Stimulated activated CD4-positive, alpha-beta T cell treated with anti-CD3 and anti-CD28 coated beads, Interleukin-12 subunit alpha, Interleukin-12 subunit beta, amount 100 ng/mL, for 4 hours (primary cell): ENCODE measurements at places on chromosomes 7 and 10.

- DNase-seq, result peak; percentile 74
Observed at GRCh38 chr10:95183271-95184230, 10.5 kb upstream of the ACSM6 start.

- DNase-seq, result no peak
Observed at GRCh38 chr7:109213081-109213480, 643.4 kb downstream of the DNAJB9 start.

GRCh38 chr10:72309290-72310240 is 35.8 kb downstream of the DDIT4 start:
- DNase-seq, result no peak

DNA sequence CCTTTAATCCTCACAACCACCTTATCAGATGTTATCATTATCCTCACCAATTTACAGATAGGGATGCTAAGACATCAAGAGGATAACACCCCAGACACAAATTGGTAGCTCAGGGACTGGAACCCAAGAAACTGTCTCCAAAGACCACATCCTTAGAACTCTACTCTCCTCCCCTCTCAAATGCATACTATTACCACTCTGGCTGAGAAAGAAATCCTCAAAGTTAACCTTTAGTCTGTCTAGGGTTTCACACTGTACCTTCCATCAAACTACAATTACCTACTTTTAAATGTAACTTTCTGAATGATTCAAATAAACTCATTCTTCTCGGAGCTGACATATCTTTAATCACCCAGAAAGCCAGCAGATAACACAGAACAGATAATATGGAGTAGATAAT is 6.6 kb downstream of the EZH2 start:
- no peak for DNase-seq

DNA sequence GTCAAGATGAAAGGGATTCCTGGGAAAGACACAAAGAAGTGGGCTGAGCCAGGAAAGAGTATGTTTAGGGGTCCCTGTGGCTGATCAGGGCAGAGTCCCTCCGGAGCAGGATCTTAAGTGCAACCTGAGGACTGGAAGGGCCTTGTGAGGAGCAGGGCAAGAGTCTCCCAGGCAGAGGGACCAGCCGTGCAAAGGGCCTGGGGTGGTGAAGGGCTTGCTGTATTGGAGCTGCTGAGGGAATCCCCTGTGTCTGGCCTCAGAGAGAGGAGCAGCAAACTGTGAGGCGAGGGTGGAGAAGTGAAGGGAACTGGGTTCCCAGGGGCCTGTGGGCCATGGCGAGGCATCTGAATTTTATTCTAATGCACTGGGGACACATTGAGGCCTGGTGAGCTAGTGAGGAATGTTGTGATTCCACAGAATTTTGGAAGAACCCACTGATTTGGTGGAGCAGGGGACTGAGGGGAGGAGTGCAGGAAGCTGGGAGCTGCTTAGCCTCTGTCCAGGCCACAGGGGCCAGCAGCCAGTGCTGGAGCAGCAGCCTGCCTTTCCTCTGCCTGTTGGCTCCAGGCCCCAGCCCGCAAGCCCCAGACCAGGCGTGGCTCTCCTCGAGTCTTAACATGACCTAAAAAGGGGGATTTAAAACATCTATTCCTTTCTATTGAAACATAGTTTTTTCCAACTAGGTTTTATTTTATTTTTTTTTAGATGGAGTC is 138.4 kb upstream of the IGFBP3 start:
- no peak for DNase-seq

- DNase-seq, result no peak
Observed at GRCh38 chr7:129122078-129122750, 22.3 kb upstream of the TSPAN33 start.

GRCh38 chr10:20233423-20233822 is 417.2 kb downstream of the PLXDC2 start:
- no peak for DNase-seq

- DNase-seq, result no peak
Observed at GRCh38 chr10:69107176-69107490, 16.8 kb upstream of the VPS26A start.

DNA sequence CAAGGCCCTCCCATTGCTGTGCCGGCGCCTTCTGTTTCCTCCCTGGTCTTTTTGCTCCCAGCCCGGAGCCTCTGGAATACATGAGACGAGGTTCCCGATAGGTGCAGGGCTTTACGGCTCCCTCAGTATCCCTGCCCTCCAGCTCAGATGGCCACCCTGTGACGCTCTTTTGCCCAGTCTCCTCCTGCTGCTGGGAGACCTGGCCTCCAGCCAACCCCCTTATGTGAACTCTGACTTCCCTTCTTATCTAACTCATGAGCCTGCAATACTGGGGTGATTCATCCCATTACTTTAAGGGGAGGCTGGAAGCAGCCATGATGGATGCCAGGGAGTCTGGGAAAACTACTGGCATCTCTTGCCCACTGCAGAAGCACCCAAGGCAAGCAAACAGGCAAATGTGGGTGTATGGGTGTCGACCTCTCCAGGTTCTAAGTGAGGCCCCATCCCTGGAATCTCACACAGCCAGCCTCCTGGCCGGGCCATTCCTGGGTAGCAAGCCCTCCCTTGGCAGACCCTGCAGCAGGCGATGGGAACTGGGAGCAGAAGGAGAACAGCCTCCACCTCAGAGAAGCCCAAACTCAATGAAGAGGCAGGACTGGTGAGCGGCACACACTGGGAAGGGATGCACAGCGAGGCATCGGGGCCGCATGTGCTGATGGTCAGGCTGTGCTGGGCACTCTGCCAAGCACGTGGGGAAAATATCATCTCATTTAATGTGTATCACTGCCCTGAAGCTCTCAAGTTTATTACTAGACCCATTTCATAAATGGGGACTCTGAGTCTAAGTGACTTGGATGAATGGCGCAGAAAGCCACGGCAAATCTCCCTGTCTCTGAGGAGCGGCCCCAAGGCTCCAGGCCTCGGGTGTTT is 97.5 kb downstream of the FAM53B start:
- DNase-seq, result no peak

GRCh38 chr7:17556247-17556956 is 257.9 kb downstream of the AHR start:
- no peak for DNase-seq

GRCh38 chr7:48251766-48252165 is 80.5 kb downstream of the ABCA13 start:
- no peak for DNase-seq

DNA sequence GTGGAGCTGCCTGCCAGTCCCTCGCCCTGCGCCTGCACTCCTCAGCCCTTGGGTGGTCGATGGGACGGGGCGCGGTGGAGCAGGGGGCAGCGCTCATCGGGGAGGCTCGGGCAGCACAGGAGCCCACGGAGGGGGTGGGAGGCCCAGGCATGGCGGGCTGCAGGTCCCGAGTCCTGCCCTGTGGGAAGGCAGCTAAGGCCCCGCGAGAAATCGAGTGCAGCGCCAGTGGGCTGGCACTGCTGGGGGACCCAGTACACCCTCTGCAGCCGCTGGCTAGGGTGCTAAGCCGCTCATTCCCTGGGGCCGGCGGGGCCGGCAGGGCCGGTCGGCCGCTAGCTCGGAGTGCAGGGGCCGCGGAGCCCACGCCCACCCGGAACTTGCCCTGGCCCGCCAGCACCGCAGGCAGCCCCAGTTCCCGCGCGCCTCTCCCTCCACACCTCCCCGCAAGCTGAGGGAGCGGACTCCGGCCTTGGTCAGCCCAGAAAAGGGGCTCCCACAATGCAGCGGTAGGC is 565.9 kb upstream of the NRG3 start:
- no peak for DNase-seq

DNA sequence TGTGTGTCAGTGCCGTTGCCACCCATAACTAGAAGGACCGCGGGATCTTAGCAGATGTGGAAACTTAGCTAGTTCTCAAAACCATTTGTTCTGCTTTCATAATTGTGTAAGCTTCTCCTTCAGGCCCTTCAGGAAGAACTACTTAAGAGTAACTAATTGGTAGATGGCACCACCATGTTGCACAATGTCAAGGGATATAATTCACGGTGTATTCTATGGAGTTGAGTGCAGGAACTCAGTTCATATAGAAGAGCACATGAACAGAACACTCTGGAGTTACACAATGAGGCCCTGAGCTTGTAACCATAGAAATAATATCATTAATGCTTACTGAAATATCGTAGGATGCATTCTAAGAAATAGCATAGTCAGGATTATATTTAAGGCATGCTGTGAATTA is 126.5 kb upstream of the GAD2 start:
- no peak for DNase-seq

GRCh38 chr10:29212597-29212996 is 76.3 kb upstream of the LYZL1 start:
- DNase-seq, result no peak

GRCh38 chr10:102643336-102644065 is 778 bp upstream of the TRIM8 start:
- DNase-seq, result peak; percentile 50

DNA sequence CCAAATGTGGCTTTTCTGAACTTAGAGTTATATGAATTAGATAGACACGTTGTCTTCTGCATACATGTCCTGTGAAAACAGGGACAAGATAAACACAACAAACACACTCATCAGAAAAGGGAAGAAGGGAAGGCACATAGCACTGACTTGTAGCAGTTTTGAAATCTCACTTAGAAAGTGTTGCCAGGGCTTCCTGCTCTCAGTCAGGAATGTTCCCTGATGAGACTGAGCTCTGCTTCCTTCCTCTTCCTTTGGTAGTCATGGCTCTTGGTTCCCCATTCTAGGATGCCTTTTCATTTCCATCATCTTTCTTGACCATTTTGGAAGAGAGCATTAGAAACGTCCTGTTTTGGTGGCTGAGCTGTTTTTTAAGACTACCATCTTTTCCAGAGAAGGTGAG is 233.8 kb upstream of the LYZL1 start:
- no peak for DNase-seq

DNA sequence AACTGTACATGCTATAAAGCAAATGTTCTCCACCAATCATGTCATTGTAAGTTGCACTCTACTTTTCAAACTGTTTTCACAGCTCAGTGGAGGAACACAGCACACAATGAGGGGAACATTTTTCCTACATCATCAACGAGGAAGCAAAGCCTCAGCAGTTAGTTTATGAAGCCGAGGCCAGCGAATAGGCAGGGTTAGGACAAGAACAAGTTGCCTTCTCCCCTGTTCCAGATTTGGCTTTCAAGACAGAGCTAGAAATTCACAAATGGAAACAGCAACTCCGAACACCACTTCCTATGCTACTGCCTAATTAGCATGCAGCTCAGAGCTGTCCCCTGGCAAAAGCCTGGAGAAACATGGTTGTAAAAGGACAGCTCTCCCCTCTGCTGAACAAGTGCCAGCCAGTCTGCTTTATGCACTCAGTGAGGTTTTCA is 19.8 kb downstream of the ITGB8 start:
- DNase-seq, result no peak

DNA sequence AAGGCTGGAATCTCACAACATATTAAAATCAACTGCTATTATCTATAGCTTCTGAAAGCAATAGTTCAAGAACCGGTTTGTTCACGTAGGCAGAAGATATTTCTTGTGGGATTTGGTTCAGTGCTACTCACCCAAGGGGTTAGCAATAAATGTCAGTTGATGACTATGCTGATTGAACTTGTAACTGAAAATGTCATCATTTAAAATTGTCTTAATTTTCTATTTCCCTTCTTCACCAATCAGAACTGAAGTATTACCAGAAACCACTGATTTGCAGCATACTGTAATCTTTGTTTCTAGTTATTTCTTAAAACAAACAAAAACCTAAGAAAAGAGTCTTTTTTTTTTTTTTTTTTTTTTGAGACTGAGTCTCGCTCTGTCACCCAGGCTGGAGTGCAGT is 46.1 kb downstream of the CPEB3 start:
- DNase-seq, result no peak

- DNase-seq, result no peak
Observed at GRCh38 chr10:118370499-118370898, 28.4 kb upstream of the FAM204A start.
